ENCODE measurements at places on chromosomes 4 and X.

- DNase-seq, result peak; percentile 65
Measured at GRCh38 chr4:3111461-3111860, 37.0 kb downstream of the HTT start.

DNA sequence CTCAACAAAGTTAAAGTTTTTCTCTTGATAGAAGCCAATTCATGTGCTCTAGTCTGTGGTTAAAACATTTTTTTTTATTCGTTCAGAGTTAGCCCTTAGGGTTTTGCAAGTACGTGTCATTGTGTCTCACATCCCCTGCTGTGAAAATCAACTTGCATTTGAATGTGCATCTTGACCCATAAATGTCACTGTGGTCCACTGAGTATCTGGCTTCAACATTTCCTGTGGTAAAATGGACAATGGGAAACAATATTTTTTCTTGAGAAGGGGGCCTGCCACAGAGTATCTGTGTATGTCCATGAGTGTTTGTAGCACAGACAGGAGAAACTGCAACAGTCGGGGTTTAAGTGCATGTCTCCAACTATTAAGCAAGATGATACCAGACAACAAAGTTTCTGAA is 554.8 kb upstream of the TENM3 start:
- no peak for DNase-seq

DNA sequence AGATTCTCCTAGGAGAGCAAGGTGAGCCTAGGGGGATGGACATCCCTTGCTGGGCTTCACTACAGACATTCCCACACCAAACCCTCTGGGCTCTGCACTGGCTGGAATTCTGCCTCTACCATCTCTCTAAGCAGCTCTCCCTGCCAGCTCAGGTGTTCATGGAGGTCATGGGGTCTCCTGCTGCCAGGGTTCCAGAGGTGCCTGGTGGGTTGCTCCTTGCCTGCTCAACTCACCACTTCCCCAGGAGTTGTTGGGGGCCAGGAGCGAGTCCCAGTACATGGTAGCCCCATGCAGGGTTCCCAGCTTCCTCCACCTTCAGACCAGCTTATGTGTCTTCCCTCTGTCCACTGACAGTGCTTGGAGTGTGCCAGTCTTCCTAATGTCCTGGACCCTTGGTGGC is 167.8 kb upstream of the PAQR3 start:
- DNase-seq, result no peak

- DNase-seq, result no peak
Measured at GRCh38 chrX:57595381-57595811, 3.6 kb downstream of the ZXDB start.

GRCh38 chr4:6331018-6331417 is 61.4 kb downstream of the WFS1 start:
- peak; percentile 64 for DNase-seq

- DNase-seq, result peak; percentile 68
Measured at GRCh38 chrX:21725496-21725895, 32.4 kb downstream of the SMPX start.

- no peak for DNase-seq
Measured at GRCh38 chr4:162706051-162706450, 460.6 kb downstream of the NAF1 start.

GRCh38 chr4:147709999-147710398 is 21.9 kb upstream of the ARHGAP10 start:
- DNase-seq, result no peak

DNA sequence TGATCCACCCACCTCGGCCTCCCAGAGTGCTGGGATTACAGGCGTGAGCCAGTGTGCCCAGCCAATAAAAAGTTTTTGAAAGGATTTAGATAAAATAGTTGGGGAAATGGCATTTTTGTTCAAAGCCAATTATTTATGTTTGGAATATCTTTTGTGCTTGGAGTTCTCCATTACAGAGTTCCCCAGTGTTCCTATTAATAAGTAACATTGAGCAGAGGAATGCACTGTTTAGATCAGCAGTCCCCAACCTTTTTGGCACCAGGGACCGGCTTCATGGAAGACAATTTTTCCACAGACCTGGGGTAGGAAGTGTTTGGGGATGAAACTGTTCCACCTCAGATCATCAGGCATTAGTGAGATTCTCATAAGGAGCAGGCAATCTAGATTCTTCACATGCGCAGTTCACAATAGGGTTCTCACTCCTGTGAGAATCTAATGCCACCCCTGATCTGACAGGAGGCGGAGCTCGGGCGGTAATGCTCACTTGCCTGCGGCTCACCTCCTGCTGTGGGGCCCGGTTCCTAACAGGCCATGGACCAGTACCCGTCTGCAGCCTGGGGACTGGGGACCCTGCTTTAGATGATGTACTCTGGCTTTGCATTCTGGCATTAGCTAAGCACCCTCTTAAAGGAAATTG is 8.3 kb downstream of the PKD2 start:
- no peak for DNase-seq

DNA sequence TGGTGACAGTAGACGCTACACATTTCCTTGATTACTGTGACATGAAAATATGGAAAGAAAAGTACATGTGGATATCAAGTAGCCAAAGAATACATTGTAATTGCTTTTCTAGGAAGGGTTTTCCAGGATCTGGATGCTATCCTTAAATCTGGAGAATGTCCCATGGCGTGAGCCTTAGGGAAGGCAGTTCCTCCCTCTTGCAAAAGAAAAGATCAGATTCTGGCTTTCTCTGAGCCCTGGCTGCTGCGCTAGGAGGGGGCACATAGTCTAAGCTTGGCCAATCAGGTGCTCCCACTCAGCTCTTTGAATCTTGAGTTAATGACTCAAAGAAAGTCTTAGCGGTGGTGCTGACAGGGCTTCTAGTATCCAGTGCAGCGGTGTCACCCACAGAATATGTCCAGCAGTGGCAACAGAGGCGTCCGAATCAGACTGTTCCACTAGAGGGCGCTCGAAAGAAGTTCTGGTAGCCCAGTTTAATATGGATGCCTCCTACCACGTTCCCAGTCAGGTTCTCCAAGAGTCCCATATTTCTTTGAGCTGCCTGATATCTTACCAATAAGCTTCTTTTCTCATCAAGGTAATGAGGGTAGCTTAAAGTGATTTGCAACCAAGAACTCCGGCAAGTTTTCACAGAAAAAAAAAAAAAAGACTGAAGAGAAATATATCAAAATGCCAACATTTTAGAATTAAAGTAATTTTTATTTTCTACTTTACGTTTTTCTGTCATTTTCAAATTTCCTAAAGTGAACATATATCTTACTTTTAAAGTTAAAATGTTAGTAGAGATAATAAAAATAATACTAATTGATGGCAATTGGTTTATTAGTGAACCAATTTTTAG is 213.4 kb upstream of the S100G start:
- DNase-seq, result peak; percentile 88

- peak; percentile 57 for DNase-seq
Measured at GRCh38 chr4:140799686-140800225, 43.6 kb upstream of the TBC1D9 start.

GRCh38 chr4:7607156-7607910 is 172.6 kb upstream of the PSAPL1 start:
- no peak for DNase-seq

DNA sequence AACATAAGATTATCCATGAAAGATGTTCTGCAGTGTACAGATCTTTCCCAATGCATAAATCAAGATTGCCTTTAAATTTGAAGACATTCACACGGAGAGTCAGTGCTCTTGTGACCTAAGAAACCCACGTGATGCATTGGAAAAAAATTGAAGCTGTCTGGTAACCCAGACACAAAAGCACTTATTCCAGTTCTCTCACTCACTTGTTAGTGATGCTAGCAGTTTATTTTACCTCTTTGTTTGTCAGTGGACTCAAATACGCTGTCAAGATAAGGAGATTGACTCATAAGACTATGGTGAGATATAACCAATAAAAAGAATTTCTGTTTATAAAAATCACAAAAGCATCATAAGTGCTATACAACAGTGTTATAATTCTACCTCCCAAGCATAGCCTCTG is 245.8 kb upstream of the SMIM31 start:
- no peak for DNase-seq

GRCh38 chrX:57573754-57574153 is 18.1 kb upstream of the ZXDB start:
- DNase-seq, result peak; percentile 47

GRCh38 chr4:139557556-139558110 is 1.6 kb upstream of the SETD7 start:
- DNase-seq, result peak; percentile 89

DNA sequence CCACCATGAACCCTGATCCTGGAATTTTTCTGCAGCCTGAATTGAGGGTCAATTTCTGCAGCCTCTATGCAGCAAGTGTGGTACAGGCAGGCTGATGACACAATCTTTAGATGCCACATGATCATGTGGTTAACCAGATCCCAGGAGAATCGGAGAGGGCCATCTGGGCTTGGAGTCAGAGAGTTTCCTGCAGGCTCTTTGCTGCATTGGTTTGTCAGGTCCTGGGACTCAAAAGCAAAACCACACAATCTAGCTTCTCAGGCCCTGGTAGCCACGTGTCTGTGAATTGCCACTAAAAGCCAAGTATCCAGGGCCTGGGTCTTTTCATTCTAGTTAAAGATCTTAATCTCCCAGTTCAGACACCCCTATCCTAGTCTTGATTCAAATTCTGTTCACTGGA is 464.5 kb downstream of the BCOR start:
- DNase-seq, result peak; percentile 57

DNA sequence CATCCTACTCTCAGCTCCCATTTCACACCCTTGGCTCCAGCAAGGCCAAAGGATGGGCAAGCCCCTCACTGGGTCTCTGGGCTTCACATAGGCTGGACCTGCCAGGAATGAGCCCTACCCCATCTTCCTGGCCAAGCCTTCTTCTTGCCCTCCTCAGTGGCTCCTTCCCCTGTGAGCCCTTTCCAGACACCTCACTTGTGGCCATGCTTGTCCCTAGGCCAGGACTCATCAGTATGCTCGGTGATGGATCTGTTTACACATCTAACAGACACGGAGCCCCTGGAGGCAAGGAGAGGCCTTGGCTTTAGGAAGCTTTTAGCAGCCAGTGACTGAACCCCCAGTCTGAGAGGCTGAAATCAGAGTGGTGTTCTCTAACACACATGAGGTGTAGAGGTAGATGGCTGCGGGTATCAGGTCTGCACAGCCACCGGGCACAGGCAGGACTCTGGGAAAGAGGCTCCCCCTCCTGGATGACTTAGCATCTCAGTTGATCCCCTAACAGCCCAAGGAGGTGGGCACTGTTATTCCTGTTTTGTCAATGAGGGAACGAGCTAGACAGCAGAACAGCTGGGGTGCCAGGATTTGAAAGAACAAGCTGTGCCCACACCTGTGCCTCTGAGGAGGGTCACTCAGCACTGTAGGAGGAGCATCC is 44.8 kb downstream of the PPP2R2C start:
- peak; percentile 5 for DNase-seq

- DNase-seq, result no peak
Measured at GRCh38 chrX:49862093-49862492, 17.2 kb upstream of the USP27X start.

DNA sequence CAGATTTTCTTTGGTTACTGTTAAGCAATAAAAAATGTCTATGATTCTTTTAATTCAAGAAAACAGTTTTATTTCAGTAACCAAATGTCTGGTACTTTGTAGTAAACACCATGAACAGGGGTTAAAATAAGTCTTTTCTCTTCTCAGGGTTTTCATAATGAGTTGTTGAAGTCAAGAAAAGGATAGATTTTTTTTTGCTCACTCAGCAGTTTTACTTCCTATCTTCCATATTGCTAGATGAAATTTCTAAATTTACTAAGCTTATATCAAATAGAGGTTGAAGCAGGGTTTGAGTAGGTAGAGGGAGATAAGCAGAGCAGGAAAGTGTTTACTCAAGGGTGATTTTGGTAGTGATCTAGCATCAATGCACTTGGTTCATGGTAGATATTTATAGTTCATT is 1031.3 kb downstream of the C4orf33 start:
- no peak for DNase-seq

- no peak for DNase-seq
Measured at GRCh38 chr4:68593112-68593511, 17.0 kb upstream of the UGT2B17 start.

DNA sequence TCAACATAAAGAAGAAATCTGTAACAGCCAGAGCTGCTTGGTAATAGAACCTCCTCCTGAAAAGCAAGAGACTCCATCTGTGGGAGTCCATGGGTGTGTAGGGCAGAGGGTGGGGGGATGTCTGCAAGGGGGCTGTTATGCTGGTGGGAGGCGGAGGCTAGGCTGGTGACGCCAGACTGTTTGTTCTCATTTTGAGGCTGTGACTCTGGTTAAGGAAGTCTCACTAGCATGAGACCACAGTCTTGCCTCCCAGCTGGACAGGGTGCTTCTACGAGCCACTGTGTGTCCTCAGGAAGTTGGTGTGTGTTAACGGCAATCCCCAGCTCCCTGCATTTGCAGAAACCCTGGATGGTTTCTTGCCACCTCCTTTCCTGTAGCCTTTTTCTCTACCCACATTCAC is 79.8 kb downstream of the NSUN7 start:
- no peak for DNase-seq

- DNase-seq, result peak; percentile 80
Measured at GRCh38 chr4:120049732-120050494, 16.7 kb downstream of the MAD2L1 start.

DNA sequence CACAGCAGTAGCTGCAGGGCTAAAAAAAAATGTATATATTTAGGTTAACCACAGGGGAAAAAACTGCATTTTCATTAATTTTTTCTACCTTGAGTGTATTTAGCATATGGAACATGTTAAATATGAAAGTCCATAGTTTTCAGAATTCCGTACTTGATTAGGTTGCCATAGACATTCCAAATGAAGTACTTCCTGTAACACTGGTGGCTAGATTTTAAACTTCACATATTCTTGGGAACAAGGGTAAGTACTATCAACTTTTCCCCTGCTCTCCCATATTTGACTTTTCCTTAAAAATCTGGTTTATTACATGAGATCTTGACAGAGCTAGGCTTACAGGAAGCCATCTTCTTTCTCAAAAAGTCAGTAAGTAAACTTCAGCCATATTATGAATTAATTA is 9.8 kb downstream of the SLC7A11 start:
- no peak for DNase-seq

DNA sequence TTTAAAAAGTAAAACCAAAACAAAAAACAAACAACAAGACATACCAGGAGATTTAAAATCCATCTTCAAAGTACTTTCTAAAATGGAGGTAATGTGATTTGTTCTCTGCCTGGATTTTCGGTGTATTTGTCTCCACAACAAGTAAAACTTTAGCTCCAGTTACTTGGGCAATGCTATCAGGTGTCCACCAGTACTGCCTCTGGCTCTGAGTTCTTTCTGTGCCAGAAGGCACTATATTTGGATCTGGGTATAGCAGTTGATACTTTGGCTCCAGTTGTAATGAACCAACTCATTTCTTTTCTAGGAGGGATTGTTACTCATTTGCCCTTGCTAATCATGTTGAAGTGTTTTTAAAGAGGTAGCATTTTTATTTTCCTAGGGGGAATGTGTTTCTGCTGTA is 9.5 kb upstream of the PDLIM5 start:
- DNase-seq, result no peak

DNA sequence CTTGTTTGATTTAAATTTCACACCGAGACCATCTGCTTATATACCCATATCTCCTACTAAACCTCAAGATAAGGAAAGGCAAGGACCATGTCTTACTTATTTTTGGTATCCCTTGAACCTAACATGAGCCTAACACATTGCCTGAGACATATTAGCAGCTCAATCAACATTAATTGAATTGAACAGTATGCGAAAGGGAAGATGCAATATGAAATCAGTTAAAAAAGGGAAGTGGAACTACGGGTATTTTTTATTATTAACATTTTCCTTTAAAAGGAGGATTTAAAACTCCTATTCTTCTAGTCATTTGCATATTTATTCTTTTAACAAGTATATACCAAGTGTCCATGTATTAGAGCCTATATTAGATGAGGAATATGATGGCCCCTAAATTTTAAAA is 197.0 kb downstream of the CAMK2D start:
- no peak for DNase-seq
